Activated naive CD8-positive, alpha-beta T cell treated with anti-CD3 and anti-CD28 coated beads for 36 hours (primary cell): ENCODE measurements at places on chromosomes 6 and 20.
A peak's percentile ranks its signal among the peaks of the same experiment; 100 is the strongest.

DNA sequence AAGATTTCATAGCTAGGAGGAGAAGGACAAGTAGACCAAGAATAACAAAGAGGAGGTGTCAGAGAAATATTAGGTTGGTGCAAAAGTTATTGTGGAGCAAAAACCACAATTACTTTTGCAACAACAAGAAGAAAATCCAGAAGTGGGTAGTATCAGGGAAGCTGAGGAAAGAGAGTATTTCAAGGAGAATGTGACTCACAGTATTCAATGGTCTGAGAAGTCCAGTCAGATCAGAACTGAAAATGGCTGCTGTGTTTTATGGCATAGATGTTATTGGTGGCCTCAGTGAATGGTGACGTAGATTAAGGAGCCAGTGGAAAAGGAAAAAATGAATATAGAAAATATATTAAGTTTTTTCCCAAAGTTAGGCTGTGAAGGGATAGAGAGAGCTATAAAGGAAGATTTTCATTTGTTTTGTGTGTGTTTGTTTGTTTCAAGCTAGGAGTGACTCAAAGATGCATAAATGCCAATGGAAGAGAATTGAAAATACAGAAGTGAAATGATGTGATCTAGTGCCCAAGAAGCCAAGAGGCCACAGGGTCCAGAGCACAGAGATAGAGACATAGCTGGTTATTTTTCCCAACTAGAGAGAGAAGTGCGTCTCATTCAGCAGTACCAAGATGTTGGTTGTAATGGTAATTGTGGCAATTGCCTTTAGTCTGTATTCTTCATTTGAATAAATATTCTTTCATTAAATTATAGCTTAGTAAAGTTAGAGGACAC, 112.8 kb downstream of the ADTRP start:
- no peaks in the 10 kb centered on the region for H3K36me3 ChIP-seq
- no peaks in the 10 kb centered on the region for H3K27me3 ChIP-seq
- peaks cover 11% of the 10 kb centered on the region for H3K4me1 ChIP-seq
- no peak overlapping the region for H3K4me3 ChIP-seq

GRCh38 chr6:160678744-160679401, 14.8 kb upstream of the LPA start:
- no peak for DNase-seq
- peaks cover 11% of the 10 kb centered on the region for H3K27me3 ChIP-seq
- H3K36me3 ChIP-seq, result no peaks in the 10 kb centered on the region

GRCh38 chr6:134627707-134628106, 309.8 kb upstream of the SGK1 start:
- no peaks in the 10 kb centered on the region for H3K27me3 ChIP-seq
- no peak overlapping the region for H3K4me3 ChIP-seq
- no peak overlapping the region for H3K27ac ChIP-seq

DNA sequence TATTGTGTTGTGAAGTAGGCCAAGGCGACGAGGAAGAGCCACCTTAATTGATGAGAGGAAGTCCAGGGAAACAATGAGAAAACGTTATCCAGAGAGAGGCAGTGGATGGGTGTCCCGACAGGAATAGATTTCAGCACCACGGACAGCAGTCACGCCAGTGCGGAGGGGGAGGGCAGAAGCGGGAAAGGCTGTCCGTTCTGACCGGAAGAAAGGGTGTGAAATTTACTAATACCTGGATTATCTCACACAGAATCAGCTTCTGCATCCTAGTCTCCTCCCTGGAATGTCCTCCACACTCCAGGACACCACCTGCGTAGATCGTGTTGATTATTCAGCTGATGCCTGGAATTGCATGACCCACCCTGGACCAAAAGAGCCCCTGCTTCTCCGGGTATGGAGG, 7.4 kb upstream of the BPIFA3 start:
- H3K36me3 ChIP-seq, result no peaks in the 10 kb centered on the region
- H3K4me3 ChIP-seq, result no peak overlapping the region
- H3K27me3 ChIP-seq, result peaks cover 41% of the 10 kb centered on the region
- no peaks in the 10 kb centered on the region for H3K4me1 ChIP-seq

GRCh38 chr6:137490006-137490905, 3.9 kb downstream of the OLIG3 start:
- peaks cover 99% of the 10 kb centered on the region for H3K27me3 ChIP-seq
- peaks cover 53% of the 10 kb centered on the region for H3K4me1 ChIP-seq
- H3K36me3 ChIP-seq, result no peaks in the 10 kb centered on the region
- no peak for DNase-seq
- no peak overlapping the region for H3K27ac ChIP-seq
- H3K4me3 ChIP-seq, result no peak overlapping the region

- no peak for DNase-seq
- H3K27me3 ChIP-seq, result no peaks in the 10 kb centered on the region
- H3K36me3 ChIP-seq, result no peaks in the 10 kb centered on the region
- H3K27ac ChIP-seq, result no peak overlapping the region
Observed at GRCh38 chr6:36698871-36699271, 1.2 kb downstream of the RAB44 start.

DNA sequence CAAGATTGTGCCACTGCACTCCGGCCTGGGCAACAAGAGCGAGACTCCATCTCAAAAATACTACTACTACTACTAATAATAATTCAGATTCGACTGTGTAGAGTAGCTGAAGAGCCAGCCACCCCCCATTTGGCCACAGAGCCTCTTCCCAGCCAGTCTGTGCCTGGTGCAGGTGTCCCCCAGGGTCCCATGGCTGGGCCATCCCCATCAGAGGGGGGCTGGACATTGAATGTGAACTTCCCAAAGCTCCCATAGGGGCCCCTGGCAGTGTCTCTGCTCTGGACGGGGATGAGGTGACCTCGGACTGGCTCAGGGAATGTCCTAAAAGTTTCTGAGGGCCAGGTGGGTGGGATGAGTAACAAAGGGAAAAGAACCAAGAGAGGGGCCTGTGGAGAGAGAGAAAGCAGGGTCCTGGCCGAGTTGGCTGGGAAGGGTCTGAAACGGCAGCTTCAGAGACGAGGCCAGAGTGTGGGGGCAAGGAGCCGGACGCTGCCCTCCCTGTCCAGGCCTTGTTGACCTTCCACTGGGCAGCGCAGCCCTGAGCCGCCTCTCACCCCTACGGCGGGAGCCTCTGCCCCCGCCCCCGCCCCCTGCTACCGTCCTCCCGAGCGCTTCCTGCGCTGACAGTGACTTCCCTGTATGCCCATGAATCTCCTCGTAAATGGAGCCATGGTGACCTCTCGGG, 24.9 kb upstream of the PCMTD2 start:
- no peak overlapping the region for H3K27ac ChIP-seq
- DNase-seq, result no peak
- no peaks in the 10 kb centered on the region for H3K36me3 ChIP-seq
- no peak overlapping the region for H3K4me3 ChIP-seq

DNA sequence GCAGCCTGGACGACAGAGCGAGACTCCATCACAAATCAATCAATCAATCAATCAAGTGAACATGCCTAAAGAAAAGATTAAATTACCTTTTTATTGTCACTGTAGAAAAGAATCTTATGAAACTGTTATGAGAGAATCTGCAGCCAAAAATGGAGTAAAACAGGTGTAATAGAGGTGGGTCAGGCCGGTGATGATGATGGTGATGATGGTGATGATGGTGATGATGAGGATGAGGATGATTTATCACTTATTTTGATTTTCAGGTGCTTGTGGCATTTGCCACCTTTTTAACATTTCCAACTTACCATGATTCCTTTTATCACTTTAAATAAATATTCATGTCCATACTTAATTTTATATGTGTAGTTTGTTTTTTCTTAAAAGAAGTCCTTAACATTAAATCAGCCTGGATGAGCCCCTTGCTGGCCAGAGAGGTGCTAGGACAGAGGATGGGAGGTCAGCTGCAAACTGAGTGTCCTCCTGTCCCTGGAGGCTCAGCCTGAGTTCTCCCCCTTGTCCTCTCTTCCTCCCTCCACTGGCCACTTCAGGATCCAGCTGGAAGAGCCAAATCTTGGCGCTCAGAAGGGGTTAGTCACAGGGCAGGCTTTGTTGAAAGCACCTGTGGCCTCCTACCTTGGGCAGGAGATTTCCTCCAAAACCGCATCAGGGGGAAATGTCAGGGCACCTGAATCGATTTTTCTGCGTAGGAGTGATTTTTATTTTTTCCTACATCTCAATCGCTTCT, 32.6 kb downstream of the SLC2A10 start:
- H3K27ac ChIP-seq, result no peak overlapping the region
- no peak for DNase-seq
- H3K27me3 ChIP-seq, result peaks cover 59% of the 10 kb centered on the region
- peaks cover 2% of the 10 kb centered on the region for H3K4me1 ChIP-seq
- no peaks in the 10 kb centered on the region for H3K36me3 ChIP-seq

DNA sequence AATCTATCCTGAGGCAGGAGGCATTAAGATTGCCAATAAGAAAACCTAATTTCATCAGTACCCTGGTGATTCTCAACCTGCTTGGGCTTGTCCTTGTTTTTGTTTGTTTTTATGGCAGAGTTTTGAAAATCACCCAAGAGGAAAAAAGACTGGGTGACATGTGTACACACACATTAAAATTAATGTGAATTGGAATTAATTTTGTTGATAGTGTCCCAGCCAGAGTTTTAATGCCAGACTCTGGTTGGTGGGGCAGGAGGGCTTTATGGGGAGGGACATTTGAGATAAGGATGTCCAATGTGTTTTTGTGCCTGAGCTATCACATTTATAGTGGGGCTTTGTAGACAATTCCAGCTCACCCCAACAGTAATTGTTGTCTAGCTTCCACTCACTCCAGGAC, 184.6 kb downstream of the ID4 start:
- H3K27me3 ChIP-seq, result peaks cover 32% of the 10 kb centered on the region
- H3K36me3 ChIP-seq, result no peaks in the 10 kb centered on the region
- DNase-seq, result no peak
- H3K4me3 ChIP-seq, result no peak overlapping the region
- peaks cover 15% of the 10 kb centered on the region for H3K4me1 ChIP-seq

GRCh38 chr6:25883991-25884390, 9.9 kb upstream of the SLC17A3 start:
- H3K27ac ChIP-seq, result no peak overlapping the region
- H3K27me3 ChIP-seq, result peaks cover 4% of the 10 kb centered on the region
- H3K4me3 ChIP-seq, result no peak overlapping the region
- DNase-seq, result no peak
- peaks cover 2% of the 10 kb centered on the region for H3K4me1 ChIP-seq
- peaks cover 2% of the 10 kb centered on the region for H3K36me3 ChIP-seq

GRCh38 chr20:5551621-5552020, 198.6 kb upstream of the SHLD1 start:
- H3K27ac ChIP-seq, result no peak overlapping the region
- peaks cover 21% of the 10 kb centered on the region for H3K36me3 ChIP-seq
- no peak for DNase-seq
- H3K4me3 ChIP-seq, result no peak overlapping the region
- peaks cover 13% of the 10 kb centered on the region for H3K4me1 ChIP-seq

GRCh38 chr6:36335465-36336207, 1.1 kb downstream of the BNIP5 start:
- no peak overlapping the region for H3K27ac ChIP-seq
- no peak overlapping the region for H3K4me3 ChIP-seq
- no peak for DNase-seq
- peaks cover 46% of the 10 kb centered on the region for H3K27me3 ChIP-seq

DNA sequence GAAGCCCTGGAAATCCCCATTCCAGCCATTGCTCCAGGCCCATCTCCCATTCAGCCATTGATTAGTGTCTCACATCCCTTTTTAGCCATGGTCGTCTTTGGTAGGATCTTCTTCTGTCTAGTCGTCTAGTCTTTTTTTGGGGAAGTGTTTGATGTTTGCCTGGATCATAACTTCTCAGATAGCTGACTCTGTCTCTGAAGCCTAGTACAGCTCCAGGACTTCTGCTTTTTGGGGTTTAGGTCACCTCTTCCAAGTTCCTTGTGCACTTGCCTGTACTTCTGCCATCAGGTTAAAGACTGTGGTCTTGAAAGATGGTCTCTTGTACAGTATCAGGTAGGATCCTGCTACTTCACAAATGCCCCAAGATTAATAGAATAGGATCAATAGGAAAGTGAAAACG, 553.5 kb downstream of the PKHD1 start:
- H3K4me3 ChIP-seq, result no peak overlapping the region
- no peaks in the 10 kb centered on the region for H3K36me3 ChIP-seq
- H3K27ac ChIP-seq, result no peak overlapping the region
- no peaks in the 10 kb centered on the region for H3K4me1 ChIP-seq

DNA sequence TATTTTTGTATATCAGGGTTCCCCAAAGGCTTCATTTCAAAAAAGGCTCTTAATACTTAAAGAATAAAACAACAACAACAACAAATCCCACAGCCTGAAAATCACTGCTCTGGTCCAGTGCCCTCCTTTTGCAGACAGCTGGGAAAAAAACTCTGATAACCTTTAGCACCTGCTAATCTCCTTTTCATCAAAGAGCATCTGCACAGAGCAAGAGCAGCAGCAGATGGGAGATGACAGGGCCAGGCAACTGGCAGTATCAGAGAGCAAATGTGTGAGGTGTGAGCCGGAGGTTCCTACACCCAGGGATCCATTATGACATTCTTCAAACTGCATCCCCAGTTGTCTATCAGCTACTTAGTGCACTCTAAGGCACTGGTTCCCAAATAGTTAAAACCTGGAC, 25.7 kb downstream of the TTI1 start:
- H3K4me1 ChIP-seq, result peaks cover 21% of the 10 kb centered on the region
- no peak overlapping the region for H3K27ac ChIP-seq
- H3K36me3 ChIP-seq, result peaks cover 33% of the 10 kb centered on the region
- H3K27me3 ChIP-seq, result no peaks in the 10 kb centered on the region
- DNase-seq, result no peak
- H3K4me3 ChIP-seq, result no peak overlapping the region

DNA sequence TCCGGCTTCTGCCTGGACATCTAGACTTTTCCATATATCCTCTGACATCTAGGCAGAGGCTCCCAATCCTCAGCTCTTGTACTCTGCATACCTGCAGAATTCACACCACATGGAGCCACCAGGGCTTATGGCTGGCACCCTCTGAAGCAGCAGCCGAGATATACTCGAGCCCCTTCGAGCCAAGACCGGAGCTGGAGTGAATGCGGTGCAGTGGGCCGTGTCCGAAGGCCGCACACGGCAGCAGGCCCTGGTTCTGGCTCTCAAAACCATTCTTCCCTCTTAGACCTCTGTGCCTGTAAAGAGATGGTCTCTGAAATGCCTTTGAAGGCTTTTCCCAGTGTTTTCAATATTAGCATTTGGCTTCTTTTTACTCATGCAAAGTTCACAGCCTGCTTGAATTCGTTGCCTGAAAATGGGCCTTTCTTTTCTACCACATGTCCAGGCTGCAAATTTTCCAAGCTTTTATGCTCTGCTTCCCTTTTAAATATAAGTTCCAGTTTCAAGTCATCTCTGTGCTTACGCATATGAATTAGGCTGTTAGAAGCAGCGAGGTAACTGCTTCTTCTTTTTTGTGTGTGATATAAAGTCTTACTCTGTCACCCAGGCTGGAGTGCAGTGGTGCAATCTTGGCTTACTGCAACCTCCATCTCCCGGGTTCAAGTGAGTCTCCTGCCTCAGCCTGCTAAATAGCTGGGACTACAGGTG, 3.8 kb upstream of the SIRPB1 start:
- H3K36me3 ChIP-seq, result peaks cover 69% of the 10 kb centered on the region
- no peaks in the 10 kb centered on the region for H3K27me3 ChIP-seq
- peaks cover 92% of the 10 kb centered on the region for H3K4me1 ChIP-seq
- H3K27ac ChIP-seq, result peak overlapping the region; percentile 90
- no peak for DNase-seq
- no peak overlapping the region for H3K4me3 ChIP-seq

- H3K27ac ChIP-seq, result no peak overlapping the region
- H3K4me3 ChIP-seq, result no peak overlapping the region
- no peak for DNase-seq
- H3K36me3 ChIP-seq, result no peaks in the 10 kb centered on the region
- H3K27me3 ChIP-seq, result no peaks in the 10 kb centered on the region
Observed at GRCh38 chr6:92864966-92865555, 554.3 kb downstream of the EPHA7 start.
